Pons (tissue), 1 donor: ENCODE measurements at places on chromosomes 2 and 18.

GRCh38 chr2:41194230-41194629 is 742.3 kb upstream of the SLC8A1 start:
- DNase-seq, result no peak

DNA sequence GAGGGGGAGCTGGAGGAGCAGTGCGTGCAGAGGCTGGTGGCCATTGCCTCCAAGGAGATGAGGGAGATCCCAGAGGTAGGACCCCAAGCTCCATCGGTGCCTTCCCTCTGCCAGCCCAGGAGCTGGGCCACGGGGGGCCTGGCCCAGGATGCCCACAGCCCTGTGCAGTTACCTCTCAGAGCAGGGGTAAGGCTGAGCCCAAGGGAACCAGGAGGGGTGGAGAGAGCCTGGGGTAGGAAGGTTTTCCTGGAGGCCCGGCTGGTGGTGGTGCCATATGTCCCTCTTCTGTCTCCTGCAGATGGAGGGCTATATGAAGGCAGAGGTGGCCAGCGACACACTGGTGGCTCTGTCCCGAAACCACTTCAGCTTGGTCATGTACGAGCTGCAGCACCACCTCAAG is 11.4 kb downstream of the MROH2A start:
- DNase-seq, result no peak

DNA sequence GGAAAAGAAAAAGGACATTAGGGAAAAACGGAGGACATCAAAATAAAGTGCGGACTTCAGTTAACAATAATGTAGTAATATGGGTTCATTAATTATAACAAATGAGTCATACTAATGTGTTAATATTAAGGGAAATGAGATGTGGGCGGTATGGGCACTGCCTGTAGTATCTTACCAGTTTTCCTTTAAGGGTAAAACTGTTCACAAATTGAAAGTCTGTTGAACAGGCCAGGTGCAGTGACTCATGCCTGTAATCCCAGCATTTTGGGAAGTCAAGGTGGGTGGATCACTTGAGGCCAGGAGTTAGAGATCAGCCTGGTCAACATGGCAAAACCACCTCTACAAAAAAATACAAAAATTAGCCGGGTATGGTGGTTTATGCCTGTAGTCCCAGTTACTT is 56.8 kb upstream of the PMAIP1 start:
- no peak for DNase-seq

- DNase-seq, result no peak
Measured at GRCh38 chr2:111030260-111030891, 90.3 kb upstream of the BCL2L11 start.

GRCh38 chr18:27062802-27063201 is 122.3 kb downstream of the CHST9 start:
- DNase-seq, result no peak
